ENCODE measurements at places on chromosomes 2 and 18. TPM values are rescaled to one million over a fixed set of nuclear protein-coding genes. Genes with fewer than 3 reads are reported as not detected.

GKN2 gene
- polyA plus RNA-seq: not detected

SCN9A gene
- polyA plus RNA-seq: 1.9 TPM

MBOAT2 gene
- 64.7 TPM for polyA plus RNA-seq

LYPD1 gene
- 99.7 TPM for polyA plus RNA-seq

DNA sequence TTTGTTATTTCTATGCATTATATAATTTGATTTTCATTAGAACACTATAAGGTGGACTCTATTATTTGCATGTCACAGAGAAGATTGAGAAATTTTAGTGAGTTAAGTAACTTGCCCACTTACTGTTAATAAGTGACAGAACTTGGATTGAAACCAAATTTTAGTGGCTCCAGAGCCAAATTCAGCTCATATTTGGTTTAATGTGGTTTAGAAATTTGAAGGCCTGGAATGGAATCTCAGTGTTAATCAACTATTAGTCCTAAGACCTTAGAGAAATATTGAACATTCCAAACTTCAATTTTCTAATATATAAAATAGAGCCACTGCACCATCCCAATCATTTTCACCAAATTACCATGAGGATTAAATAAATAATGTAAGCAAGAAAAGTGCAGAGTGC lies 281.6 kb downstream of the ZNF385B start:
- DNase-seq: no peak

GRCh38 chr2:134846213-134846612 lies 7.8 kb downstream of the ACMSD start:
- no peak for DNase-seq

DNA sequence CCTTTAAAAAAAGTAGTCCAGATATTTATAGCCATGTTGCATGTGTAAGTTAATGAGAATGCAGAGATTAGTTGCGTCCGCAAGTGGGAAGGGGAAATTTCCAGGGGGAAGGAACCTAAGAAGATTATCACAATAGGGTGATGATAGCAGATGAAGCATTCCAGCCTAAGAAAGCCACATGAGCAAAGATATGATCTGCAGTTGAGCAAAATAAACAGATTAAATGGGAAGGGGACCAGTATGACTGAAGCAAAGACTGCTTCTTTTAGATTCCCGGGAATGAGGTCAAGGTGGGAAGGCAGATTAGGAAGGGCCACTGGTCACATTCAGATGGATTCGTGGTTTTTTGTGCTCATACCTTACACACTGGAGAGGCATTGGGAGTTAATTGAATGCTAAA lies 154.6 kb upstream of the CDH2 start:
- DNase-seq: no peak

- no peak for DNase-seq
These were observed 264.0 kb upstream of the CXCR4 start for GRCh38 chr2:136381722-136382633.

- DNase-seq: no peak
These were observed 954 bp upstream of the CTDSP1 start for GRCh38 chr2:218398437-218399390.

DNA sequence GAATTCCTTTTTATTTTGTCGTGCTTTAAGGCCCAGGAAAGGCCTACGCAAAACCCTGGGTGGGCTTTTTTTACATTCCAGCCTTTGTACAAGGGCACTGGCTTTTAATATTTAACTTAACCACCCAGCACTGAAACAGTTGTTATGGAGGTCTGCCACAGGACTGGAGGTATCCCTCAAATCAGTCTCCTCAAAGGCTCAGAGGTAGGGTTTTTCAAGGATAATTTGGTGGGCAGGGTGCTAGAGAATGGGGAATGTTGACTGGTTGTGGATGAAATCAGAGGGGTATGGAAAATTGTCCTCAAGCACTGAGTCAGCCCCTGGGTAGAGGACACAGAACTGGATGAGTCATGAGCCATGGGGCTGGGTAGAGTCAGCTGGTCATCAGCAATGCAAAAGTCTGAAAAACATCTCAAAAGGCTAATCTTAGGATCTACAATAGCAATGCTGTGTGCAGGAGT lies 443.1 kb downstream of the THSD7B start:
- no peak for DNase-seq

- DNase-seq: no peak
These were observed 139.0 kb upstream of the SERPINE2 start for GRCh38 chr2:224178056-224178455.

- DNase-seq: no peak
These were observed 42.2 kb upstream of the ZSWIM2 start for GRCh38 chr2:186891185-186891621.

DNA sequence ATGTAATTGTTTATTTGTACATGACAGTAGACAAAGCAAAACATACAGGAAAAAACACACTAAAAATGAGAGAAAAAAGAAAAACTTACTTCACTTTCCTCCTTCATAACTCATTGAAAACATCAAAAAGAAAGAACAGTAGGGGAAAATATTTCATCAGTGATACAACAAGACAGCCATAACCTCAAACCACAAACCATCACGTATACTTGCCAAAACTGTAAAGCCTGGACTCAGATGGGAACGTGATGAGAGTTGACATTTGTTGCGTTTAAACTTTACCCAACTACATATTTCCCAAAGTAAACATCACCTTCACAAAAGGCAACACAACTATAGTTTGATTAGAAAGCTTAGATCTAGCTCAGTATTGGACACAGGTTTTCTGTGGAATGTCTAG lies 278.2 kb upstream of the COL3A1 start:
- no peak for DNase-seq

- no peak for DNase-seq
These were observed 109.8 kb upstream of the SIX2 start for GRCh38 chr2:45119038-45119437.

DNA sequence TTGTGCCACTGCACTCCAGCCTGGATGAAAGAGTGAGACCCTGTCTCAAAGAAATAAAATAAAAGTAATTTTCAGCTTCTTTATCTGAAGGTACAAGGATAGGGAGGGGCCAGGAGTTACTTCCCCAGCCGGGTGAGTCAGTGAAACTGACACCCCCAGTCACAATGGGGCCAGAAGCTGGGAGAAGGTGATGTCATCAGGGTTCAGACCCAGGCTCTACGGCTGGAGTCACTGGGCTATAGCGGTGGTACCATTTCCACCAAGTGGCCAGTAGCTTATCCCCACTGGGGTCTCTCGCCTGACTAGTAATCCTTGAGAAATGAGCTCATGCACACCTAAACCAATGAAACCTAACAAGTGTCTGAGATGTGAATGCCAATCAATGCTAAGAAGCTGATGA lies 107.9 kb downstream of the ALPK2 start:
- no peak for DNase-seq

GRCh38 chr18:23805898-23806297 lies 116.6 kb downstream of the LAMA3 start:
- no peak for DNase-seq

DNA sequence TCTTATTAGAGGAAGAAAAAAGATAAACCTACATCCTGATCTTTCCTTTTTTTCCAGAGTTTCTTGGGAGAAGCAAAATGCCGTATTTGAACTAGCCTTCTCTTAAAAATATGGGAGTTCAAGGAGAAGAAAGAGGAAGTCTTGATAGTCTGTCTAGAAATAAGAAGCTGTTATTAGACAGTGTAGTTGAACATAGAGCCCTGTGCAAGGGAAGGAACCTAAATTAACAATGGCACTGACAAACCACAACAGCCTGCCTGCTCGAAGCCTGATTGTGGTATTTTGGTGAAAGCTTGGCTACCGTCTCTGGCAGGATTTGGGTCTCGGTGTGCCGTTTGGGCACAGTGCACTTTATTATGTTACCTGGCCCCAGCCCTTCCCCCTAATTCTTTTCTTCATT lies 17.1 kb downstream of the SMARCAL1 start:
- DNase-seq: no peak

- DNase-seq: no peak
These were observed 78.0 kb downstream of the UPP2 start for GRCh38 chr2:158179660-158180059.

DNA sequence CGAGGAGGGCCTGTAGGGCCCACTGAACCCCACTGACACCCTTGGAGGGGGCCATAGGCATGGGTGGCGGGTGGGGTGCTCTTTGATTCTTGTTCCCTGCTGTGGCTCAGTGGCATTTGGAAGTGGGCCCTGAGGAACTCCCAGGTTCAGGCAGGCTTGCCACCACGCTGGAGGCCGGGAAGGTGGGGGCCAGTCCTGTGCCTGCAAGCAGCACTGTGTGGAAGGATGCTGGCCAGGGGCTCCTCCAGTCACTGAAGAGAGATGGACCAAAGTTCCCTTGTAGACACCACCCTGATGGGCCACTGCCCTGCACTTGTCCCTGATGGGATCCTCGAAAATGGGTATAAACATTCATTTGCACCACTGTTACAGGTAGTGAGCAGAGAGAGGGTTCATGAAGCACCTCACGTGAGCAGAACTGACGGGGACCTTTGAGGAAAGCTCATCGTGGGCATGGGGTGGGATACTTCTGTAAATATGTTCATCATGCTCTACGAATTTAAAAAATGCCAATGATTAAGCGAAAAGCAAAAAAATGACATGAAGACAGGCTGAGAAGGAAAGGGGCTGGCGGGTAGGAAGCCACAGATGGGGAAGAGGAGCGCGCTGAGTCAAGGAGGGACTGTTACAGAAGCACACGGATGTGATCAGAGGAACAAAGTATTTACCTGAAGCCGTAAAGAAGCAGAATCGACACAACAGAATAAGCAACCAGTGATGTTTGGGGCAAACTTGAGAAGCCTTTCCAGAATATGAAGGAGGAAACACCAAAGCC lies 45.2 kb upstream of the ASB1 start:
- no peak for DNase-seq
